Stimulated activated CD4-positive, alpha-beta T cell treated with anti-CD3 and anti-CD28 coated beads, Interleukin-1b, Interleukin-23, amount 100 ng/mL, for 24 hours (primary cell): ENCODE measurements at places on chromosomes 13 and 19.

DNA sequence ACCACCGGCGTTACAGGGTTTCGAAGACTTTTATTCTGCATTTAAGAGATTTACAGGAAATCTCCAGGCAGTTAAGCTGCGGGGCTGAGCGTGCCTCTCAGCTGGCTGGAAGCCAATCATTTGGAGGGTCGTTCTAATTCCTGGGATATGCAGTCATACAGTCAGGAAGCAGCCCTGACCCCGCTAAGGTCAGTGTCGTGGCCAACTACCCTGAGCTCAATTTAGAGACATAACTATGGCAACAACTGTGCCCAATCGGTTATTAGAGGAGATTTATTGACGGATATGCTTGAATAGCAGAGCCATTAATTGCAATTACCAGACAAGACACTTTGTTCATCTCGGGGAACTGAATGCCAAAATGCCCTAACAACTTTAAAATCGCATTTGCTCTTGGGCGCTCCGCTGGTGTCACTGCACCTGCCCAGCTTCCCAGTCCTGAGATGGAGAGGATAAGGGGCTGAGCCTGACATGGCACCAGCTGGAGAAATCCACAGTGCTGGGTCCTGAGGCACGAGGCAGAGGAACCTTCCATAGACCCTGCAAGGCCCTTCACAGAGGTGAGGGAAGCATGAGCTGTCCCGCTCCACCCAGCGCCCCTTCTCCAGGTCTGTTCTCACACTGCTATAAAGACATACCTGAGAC, 15.1 kb upstream of the ZNF507 start:
- DNase-seq, result no peak

DNA sequence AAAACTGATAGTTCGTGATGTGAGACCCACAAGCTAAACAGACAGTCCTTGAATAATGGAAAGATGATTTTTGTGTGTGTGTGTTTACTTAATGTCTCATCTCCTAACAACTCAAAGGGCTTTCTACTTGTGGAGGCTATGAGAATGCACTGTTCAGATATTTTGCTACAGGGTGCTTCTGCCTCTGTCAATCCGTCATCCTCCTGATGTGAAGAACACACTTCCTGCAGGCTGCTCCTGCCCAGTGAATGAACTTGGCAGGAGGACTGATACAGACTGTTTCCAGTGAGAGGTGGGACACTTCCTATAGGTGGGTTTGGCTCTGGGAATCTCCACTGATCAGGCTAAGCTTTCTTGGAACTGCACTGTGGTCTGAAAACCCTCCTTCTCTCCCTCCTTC, 168.4 kb upstream of the STARD13 start:
- no peak for DNase-seq

DNA sequence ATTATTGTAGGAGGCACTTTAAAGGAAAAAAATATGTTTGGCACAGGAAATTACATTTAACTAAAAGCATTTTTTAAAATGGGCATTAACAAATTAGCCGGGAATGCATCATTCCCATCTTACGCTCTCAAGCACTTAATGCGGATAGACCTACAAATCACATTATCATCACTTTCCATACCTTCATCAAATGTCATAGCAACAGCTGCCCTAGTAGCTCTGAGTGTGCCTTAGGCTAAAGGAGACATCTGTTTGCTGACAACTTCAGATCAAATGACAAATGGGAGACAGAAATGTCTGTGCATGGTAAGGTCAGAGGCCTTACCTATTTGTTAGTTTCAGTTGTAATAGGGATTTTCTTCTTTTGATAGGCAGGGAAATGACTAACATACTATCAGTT, 773.2 kb upstream of the SLC10A2 start:
- no peak for DNase-seq

DNA sequence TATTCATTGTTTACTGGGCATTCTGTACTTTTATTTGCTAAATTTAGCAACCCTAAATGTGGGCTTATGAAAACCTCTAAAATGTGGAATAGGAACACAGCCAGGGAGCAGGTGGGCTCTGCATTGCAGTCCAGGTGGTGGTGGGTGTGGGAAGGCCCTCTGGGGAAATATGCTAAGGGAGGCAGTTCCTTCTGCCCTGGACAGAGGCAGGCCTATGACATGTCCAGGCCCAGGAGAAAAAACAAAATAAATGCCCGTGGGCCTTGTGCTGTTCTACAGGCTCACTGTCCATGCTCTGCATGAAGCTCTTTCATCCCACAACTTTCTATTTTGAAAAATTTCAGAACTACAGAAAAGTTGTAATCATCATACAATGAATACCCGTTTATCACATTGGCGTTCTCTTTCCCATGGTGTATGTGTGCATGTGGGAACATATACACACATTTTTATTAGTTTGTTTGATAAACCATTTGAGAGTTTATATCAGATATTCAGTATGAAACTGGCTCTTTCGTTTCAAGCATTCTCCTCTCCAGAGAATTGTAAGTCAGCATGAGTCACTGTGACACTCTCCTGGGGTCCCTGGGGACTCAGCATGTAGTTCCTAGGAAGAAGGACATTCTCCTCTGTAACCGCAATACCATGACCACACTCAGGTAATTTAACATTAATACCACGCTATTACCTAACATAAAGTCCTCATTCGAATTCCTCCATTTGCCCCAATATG, 505.3 kb downstream of the COG6 start:
- no peak for DNase-seq

DNA sequence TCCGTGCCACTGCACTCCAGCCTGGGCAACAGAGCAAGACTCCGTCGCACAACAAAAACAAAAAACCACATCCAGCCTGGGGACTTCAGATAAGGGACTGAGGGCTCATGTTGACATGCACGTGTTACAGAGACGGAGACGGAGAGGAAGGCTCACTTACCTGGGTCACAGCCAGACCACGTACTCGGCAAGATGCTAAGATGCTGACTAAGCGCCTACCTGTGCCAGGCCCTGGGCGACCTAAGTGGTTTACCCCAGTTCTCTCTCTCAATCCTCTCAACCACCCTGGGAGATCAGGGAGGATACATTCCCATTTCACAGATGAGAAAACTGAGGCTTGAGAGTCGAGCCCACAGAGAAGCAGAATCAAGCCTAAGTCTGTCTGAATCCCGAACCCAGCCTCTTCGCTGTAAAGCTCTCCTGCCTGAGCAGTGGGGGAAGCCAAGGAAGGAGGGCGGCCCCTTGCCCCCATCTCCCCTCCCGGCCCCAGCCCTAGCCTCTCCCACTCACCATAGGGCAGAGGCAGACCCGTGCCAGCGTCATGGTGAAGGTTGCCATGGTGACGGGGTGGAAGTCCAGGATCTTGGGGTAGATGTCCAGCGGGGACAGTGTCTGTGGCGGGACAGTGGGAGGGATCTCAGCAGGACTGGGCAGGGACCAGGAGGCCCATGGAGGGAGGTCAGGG, 13.5 kb downstream of the ERCC2 start:
- no peak for DNase-seq

GRCh38 chr13:110690516-110690915, 15.4 kb downstream of the CARS2 start:
- no peak for DNase-seq

DNA sequence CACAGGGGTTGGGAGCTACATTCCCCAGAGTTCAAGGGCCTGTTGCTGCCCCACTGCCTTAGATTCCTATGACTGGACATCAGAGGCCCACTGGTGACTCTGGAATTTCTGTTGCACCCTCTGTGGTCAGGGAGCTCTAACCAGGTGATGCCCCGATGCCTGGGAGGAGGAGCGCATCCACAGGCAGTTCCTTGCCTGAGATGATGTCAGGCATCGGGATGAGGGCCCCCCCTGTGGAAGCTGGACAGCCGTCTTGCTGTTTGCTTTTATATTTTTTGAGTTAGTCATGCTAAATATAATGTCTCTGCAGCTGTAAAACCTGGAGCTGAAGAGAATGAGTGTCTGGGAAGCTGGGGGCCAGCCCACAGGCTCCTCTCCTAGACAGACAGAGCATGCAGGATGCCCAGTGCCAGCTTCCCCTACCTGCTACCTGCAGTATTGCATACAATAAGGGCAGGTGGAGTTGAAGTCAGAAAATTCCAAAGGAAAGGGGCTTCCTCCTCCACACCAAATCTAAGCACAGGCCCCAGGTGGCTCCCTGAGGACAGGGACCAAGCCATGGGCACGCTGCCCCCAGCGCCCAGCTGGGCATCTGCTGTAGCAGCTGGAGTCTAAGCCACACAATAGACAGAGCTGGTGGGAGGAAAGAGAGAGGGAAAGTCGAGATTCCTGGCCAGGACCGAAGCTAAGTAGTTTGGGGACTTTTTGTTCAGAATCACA, 16.2 kb downstream of the COL4A2 start:
- DNase-seq, result no peak

- no peak for DNase-seq
These were observed 478.4 kb downstream of the TSHZ3 start for GRCh38 chr19:30870876-30871275.
